Type B pancreatic cell (in vitro differentiated cells): ENCODE measurements at places on chromosomes 3 and 15.
A peak's percentile ranks its signal among the peaks of the same experiment; 100 is the strongest.

- H3K36me3 ChIP-seq = no peaks in the 10 kb centered on the region
- no peak for DNase-seq
- H3K4me1 ChIP-seq = peaks cover 5% of the 10 kb centered on the region
- H3K27me3 ChIP-seq = no peaks in the 10 kb centered on the region
- no peak overlapping the region for H3K27ac ChIP-seq
Observed at GRCh38 chr3:117238806-117239205, 529.2 kb downstream of the TUSC7 start.

GRCh38 chr3:127139601-127140500, 53.1 kb upstream of the PRR23E start:
- H3K27me3 ChIP-seq = peaks cover 64% of the 10 kb centered on the region
- H3K4me1 ChIP-seq = peaks cover 2% of the 10 kb centered on the region
- H3K4me3 ChIP-seq = no peak overlapping the region
- no peak overlapping the region for H3K27ac ChIP-seq
- no peaks in the 10 kb centered on the region for H3K36me3 ChIP-seq
- no peak for DNase-seq

DNA sequence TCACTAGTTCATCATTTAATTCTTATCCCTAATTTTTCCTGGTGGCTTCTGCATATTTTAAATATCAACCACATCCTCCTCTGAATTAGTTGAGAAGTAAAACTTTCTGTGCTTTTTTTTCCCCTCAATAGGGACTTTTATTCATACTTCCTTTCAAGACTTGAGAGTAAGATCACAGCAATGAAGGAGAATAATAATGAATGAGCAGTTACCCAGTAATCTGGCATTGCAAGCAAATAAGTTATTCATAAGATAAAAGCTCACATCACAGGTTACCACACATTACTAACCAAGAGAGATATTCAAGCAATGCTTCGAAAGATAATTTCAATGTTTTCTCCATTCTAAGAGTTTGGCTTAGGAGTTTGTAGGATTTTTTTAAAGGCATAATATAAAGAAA, 50.3 kb downstream of the BTLA start:
- H3K4me3 ChIP-seq = no peak overlapping the region
- H3K4me1 ChIP-seq = no peaks in the 10 kb centered on the region
- H3K36me3 ChIP-seq = no peaks in the 10 kb centered on the region
- H3K27me3 ChIP-seq = no peaks in the 10 kb centered on the region
- H3K27ac ChIP-seq = no peak overlapping the region

- H3K4me1 ChIP-seq = peaks cover 5% of the 10 kb centered on the region
- H3K36me3 ChIP-seq = no peaks in the 10 kb centered on the region
- H3K27ac ChIP-seq = no peak overlapping the region
- H3K27me3 ChIP-seq = no peaks in the 10 kb centered on the region
Observed at GRCh38 chr3:108862865-108863798, 40.5 kb downstream of the TRAT1 start.

DNA sequence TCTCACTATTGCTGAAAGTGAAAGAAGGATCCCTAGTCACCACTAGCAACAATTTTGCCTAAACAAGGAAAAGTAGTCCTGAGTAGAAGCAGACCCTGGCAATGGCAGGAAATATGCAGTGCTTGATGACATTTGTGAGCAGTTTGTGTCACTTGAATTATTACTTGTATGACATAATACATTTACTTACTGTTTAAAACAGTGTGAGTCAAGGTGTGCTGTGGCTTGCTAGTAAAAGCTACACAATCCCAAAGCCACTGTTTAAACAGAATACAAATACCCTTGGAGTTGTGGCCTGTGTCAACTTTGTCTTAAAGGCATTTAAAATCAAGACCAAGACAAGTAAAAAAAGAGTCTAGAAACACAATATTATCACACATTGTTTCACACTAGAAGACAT, 775.4 kb downstream of the ROBO1 start:
- no peak overlapping the region for H3K4me3 ChIP-seq
- H3K4me1 ChIP-seq = peaks cover 37% of the 10 kb centered on the region
- H3K36me3 ChIP-seq = peaks cover 21% of the 10 kb centered on the region
- no peak for DNase-seq
- H3K27me3 ChIP-seq = no peaks in the 10 kb centered on the region

- peaks cover 55% of the 10 kb centered on the region for H3K27me3 ChIP-seq
- H3K4me1 ChIP-seq = peaks cover 5% of the 10 kb centered on the region
- no peak for DNase-seq
- no peak overlapping the region for H3K4me3 ChIP-seq
Observed at GRCh38 chr3:43953814-43954692, 263.3 kb downstream of the ABHD5 start.

DNA sequence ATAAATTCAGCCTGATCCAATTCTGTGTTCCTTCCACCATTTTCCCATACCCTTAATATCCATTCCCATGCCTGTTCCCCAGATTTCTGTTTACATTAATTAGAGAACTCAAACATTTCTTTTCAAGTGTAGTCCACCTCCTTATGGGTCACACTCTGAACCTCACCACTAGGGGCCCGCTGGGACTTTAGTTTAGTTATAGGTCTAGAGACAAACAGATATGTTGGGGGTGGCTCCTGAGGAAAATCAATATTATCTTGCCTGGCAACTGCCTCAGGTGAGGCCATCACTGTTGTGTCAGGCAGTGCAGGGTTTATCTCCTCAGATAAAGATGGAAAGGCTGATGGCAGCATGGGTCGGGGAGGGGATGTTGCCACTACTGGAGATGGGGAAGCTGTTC, 72.8 kb downstream of the CLDN1 start:
- H3K27me3 ChIP-seq = no peaks in the 10 kb centered on the region
- H3K4me1 ChIP-seq = no peaks in the 10 kb centered on the region
- no peak overlapping the region for H3K27ac ChIP-seq
- no peaks in the 10 kb centered on the region for H3K36me3 ChIP-seq
- H3K4me3 ChIP-seq = no peak overlapping the region

- H3K4me1 ChIP-seq = peaks cover 9% of the 10 kb centered on the region
- peak overlapping the region; percentile 54 for H3K27ac ChIP-seq
- DNase-seq = no peak
- H3K4me3 ChIP-seq = no peak overlapping the region
- peaks cover 4% of the 10 kb centered on the region for H3K27me3 ChIP-seq
- peaks cover 3% of the 10 kb centered on the region for H3K36me3 ChIP-seq
Observed at GRCh38 chr3:170689296-170689829, 103.5 kb upstream of the SLC7A14 start.

- peak overlapping the region; percentile 64 for H3K4me3 ChIP-seq
- no peaks in the 10 kb centered on the region for H3K36me3 ChIP-seq
- no peaks in the 10 kb centered on the region for H3K27me3 ChIP-seq
- peak; percentile 79 for DNase-seq
- peaks cover 38% of the 10 kb centered on the region for H3K4me1 ChIP-seq
Observed at GRCh38 chr15:98779463-98780071, 131.2 kb downstream of the IGF1R start.

- no peaks in the 10 kb centered on the region for H3K36me3 ChIP-seq
- DNase-seq = no peak
- no peak overlapping the region for H3K27ac ChIP-seq
Observed at GRCh38 chr3:13584901-13585300, 36.0 kb downstream of the FBLN2 start.

DNA sequence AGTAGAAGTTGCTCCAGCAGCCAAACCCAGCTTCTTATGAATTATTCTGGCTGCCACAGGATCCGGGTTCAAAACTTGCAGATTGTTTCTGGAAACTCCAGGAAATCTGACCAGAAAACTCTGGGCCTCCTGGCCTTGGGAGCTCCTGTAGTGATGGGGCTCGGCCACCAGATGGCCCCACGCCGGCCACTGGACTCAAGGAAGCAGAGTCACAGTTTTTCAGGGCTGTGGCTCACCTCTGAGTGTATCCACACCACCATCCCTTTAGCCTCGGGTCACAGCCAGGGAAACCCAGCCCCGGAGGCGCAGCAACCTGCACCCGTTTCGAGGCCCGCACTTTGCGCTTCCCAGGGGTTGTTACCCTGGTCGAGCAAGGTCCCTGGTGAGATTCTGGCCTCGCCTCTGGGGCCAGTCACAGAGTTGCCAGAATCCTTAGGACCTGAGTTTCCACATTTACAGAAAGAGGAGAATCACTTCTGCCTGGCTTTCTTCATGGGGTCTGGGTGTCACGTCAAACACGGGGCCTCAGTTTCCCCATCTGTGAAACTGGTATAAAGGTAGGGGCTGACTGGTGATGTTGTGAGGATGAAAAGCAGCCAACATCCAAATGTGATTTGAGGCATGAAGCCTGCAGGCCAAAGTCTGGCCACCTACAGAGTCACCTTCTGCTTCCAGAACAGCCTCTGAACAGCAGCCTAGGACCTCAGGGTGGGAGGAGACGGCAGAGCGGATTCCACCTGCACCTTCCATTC, 53.5 kb upstream of the LCTL start:
- no peaks in the 10 kb centered on the region for H3K36me3 ChIP-seq
- H3K4me1 ChIP-seq = peaks cover 37% of the 10 kb centered on the region
- no peak overlapping the region for H3K27ac ChIP-seq
- H3K27me3 ChIP-seq = peaks cover 10% of the 10 kb centered on the region
- H3K4me3 ChIP-seq = no peak overlapping the region

DNA sequence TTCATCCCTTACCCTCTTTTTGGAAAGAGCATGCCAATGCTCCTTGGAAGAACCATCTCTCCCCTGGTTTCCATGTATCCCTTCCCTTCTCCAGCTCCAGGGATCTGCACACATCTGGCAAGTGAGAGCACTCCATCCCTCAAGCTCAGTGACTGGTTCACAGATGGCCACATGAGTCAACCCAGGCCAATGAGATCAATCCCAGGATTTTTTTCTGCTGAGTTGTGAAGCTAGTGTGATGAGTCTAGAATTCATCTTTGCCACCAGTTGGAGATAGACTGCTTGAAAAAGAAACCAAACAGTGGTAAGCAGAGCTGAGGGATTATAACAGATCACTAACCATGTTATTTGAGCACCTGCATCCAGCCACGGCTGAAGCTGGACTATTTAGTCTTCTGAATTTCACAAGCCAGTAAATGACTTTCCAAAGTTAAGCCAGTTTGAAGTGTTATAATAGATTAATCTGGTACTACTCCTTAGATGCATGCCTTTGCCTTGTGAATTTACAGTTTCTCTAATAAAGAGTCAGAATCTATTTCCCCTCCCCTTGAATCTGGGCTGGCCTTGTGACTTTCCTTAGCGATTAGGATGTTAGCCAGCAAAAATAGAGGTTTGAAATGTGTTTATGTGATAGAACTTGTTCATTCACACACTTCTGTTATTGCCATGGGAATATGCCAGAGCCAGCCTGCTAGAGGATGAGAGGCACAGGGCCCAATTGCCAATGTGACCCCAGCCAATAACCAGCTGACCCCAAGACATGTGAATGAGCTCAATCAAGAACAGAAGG, 159.8 kb downstream of the WNT5A start:
- no peak for DNase-seq
- no peak overlapping the region for H3K27ac ChIP-seq
- peaks cover 12% of the 10 kb centered on the region for H3K4me1 ChIP-seq
- H3K36me3 ChIP-seq = no peaks in the 10 kb centered on the region

DNA sequence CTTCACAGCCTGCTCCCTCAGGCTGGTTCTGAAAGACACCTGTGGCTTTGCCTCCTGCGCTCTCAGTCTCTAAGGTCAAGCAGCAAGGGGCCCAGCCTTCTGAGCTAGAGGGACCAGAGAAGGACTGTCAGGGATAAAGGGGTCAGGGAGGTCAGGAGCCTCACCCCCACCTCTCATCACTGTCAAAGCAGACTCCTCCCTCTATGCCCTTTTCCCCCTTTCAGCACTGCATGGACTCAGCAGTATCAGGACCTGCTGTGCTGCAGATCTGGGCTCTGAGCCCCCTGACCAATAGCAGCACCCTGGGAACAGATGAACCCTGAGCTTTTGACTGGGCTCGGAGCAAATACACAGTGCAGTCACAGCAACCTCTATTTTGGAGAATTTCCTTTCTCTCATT, 3.2 kb upstream of the BMF start:
- no peak for DNase-seq
- peaks cover 50% of the 10 kb centered on the region for H3K4me1 ChIP-seq
- peak overlapping the region; percentile 68 for H3K27ac ChIP-seq
- H3K36me3 ChIP-seq = no peaks in the 10 kb centered on the region

DNA sequence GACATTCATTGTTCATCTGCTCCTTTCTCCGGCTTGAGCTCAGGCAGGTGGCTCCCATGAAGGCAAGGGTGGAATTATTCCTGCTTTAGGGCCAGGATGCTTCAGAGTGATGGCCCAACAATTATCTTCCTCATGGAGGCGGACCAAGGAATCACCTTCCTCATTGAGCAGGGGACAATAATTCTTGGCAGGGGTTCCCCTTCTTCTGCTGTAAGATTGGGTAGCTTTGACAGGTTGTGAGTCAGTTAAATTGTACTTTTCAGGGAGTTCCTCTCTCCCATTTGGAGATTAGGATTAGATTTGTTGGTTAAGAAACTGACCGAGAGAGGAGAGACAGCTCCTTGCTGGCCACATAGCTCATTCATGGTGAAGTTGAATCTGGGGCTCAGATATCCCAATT, 31.4 kb upstream of the CD47 start:
- H3K4me3 ChIP-seq = no peak overlapping the region
- DNase-seq = no peak
- H3K27ac ChIP-seq = no peak overlapping the region
- H3K27me3 ChIP-seq = no peaks in the 10 kb centered on the region

DNA sequence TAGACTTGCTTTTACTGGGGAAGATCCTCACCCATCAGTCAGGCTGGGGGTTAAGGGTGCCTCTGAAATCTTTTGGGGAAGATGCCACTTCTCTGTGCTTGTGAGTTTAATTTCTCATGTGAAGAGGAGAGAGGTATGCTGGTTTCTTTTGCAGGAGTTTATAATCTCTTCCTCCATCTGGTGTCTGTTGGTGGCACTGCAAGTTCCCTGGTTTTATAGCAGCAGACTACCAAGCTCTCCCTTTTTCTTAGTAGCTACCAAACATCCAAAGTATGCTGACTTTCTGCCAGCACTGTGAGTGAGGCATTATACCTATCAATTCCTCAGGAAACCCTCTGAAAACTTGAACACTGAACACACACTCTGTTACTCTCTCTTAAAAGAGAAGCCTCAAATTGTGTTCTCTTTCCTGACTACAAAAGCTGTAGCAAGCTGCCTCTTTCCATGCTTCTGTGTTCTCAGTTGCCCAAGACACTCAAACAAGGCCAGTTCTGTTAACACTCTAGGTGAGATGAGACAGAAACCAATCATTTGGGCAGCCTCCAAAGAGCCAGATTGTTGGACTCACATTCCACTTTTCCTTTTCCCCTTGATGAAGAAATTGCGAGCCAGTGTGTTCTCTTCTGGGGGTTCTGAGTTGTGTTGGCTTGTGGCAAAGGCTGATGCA, 299.5 kb downstream of the GAP43 start:
- peaks cover 8% of the 10 kb centered on the region for H3K36me3 ChIP-seq
- H3K4me1 ChIP-seq = peaks cover 5% of the 10 kb centered on the region
- H3K4me3 ChIP-seq = no peak overlapping the region
- no peak for DNase-seq
- H3K27ac ChIP-seq = no peak overlapping the region
- no peaks in the 10 kb centered on the region for H3K27me3 ChIP-seq

DNA sequence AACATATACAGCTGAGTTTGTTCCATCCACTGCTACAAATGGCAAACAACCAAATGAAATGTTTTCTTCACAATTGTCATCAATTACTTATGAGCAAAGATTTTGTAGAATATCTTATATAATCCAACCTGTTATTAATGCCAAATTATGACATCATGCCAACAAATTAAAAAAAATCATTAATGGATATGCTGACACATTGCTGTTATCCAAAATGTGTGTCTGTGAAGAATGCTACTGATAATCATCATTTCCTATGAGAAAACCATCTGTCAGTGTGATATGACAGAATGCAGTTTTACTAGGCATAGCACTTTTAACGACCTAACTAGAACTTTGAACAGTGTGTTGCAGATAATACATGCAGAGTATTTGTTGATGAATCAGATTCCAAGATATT, 556.5 kb upstream of the KCNMB2 start:
- peaks cover 7% of the 10 kb centered on the region for H3K4me1 ChIP-seq
- no peak for DNase-seq
- no peak overlapping the region for H3K27ac ChIP-seq
- H3K36me3 ChIP-seq = no peaks in the 10 kb centered on the region
